Skin of body (tissue), 3 donors: ENCODE measurements at places on chromosomes 1 and 21. TPM values are rescaled to one million over a fixed set of nuclear protein-coding genes. Genes with fewer than 3 reads are reported as not detected.
A peak's percentile ranks its signal among the peaks of the same experiment; 100 is the strongest.

Gene HPDL
- 0.89 TPM for total RNA-seq

GRCh38 chr1:80251591-80251990 lies 1245.1 kb upstream of the ADGRL4 start:
- DNase-seq: no peak

DNA sequence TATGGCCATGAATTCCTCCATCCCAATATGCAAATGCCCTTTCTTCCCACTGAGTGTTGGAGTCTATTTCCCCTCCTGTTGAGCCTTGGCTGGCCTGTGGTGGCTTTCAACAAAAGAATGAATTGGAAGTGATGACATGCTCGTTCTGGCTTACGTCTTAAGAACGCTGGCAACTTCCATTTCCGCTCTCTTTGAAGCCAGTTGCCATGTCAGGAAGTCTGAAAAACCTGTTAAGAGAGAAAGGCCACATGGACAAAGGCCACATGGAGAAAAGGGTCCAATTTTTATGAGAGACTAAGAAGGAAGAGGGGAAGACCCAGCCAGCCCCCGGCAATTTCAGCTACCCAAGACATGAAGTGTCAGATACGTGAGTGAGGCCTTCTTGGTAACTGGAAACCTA lies 45.6 kb upstream of the GADD45A start:
- DNase-seq: no peak

- DNase-seq: no peak
These were observed 3.5 kb upstream of the RAP1GAP start for GRCh38 chr1:21672478-21673276.

Gene TNN
- total RNA-seq: 2.9 TPM

DNA sequence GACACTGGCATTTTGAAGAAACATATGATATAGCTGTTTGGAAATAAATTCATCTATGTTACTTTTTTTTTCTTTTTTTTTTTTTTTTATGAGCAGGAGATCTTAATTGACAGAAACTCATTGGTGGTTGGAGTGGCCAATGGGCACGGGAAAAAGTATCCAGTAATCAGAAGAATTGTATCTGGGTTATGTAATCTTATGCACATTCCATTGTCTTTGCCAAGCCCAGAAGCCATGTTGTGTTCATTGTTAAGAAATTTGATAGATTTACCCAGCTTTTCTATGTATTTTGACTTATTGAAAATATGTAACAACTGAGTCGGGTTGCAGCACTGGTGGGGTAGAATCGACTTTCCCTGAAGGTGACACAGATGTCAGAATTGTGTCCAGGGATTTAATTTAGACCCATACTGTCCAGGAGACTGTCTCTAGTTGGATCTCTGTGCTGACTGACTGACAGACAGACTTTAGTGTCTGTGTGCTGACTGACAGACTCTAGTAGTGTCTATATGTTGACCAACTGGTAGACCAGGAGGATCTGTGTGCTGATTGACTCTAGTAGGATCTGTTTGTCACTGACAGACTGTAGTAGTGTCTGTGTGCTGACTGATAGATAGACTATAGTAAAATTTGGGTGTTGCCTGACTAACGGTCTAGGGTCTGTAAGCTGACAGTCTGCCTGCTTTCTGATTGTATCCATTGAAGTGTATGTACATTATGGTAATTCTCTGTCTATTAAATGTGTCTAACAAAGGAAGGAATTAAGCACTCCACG lies 12.3 kb upstream of the C4BPB start:
- DNase-seq: no peak

DNA sequence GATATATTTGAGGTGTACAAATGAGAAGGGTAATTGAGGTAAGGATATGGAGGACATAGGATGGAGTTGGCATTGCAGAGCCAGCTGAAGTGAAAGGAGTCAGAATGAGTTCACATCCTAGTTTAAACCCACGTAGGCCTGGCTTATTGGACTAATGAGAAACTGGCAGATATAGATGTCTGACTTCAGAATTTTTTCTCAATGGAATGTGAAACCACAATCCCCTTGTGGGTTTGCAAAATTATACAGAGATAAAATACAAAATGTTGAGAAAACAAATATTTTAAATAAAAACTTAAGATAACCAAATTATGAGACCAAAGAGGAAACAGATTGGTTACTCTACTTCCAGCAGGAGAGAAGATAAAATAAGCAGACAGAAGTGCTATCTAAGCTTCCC lies 277.4 kb upstream of the LRRC7 start:
- DNase-seq: no peak

DNA sequence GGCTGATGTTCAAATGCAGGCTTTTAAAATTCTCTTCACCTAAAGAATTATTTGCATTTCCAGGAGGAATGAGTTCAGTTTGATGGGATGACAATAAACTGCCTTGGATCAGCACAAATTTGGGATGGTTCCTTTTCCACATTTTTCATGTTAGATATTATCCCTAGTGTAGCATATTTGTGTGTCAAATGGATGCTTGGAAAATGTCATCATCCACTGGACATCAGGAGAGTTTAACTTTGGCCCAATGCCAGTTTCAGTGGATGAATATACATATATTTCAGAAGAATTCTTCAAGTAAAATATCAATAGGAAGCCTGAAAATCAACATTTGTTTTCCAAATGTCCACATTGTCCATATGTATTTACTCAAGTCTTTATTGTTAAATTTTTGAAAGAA lies 116.5 kb upstream of the COL24A1 start:
- DNase-seq: peak; percentile 96

Gene HMGCS2
- total RNA-seq: 0.89 TPM

GRCh38 chr1:221025956-221026355 lies 146.7 kb downstream of the HLX start:
- DNase-seq: no peak

- no peak for DNase-seq
These were observed 7.7 kb upstream of the LMNA start for GRCh38 chr1:156106624-156107488.

DNA sequence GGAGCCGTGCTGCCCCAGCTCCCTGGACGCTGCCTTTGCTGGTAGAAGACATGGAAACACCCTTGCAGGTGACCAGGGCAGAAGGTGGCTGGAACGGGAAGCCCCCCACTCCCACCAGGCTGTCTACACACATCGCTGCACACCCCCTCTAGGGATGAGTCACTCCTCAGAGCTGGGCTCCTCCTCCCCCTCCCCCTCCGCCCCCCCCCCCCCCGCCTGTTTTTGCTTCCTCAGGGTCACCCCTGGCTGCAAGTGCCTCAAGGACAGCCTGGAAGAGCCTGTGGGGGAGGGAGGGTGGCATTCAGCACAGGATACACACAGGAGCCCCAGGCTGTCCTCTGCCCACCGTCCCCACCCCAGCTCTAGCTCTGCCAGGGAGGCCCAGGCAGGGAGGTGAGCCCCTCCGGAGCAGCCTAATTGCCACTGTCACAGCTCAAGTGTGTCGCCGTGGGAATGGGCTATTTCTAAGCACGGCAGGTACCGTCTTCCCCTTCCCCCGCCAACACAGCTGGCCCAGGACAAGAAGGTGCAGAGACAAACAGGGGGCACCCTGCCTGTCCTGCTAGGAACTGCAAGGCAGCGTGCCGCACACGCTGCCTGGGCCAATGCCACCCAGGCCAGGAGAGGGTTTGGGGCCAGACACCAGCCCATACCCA lies 2.5 kb downstream of the FNDC10 start:
- DNase-seq: no peak

Gene CFAP74
- total RNA-seq: 0.49 TPM

Gene FCRL4
- not detected for total RNA-seq

DNA sequence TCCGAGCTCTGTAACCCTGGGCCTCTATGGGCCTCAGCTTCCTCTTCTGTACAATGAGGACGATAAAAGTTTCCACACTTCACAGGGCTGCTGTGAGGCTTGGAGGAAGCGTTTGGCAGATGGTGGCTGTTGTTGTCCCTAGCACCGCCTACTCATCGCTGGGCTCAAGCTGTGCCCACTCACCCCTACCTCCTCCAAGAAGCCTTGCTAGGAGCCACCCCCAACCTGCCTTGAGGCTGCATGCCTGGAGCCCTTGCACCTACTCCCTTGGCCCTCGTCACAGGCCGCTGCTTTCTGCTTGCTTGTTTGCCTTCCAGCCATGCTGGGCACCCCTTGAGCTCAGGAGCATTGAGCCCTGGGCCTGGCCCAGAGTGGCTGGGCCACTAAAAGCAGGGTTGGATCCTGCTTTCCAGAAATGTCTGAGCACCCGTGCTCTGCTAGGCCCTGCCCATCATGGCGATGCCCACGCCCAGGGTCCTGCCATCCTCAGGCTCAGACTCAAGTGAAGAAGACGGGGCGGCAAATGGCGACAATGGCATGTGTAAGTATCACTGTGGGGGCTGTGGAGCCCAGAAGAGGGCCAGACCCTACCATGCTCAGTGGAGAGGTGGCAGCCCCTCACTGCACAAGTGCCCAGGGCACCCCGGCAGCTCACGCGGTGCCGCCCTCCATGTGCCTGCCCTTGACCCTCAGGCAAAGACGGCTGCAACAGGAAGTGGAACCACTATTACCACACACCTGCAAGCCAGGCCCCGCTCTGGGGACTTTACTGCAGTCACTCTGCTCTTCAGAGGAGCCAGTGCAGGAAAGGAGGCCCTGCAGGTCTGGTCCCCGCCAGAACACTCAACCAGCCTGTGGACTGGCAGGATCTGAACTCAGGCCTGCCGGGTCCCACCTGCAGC lies 9.5 kb downstream of the SH3BGRL3 start:
- DNase-seq: no peak

- no peak for DNase-seq
These were observed 256.6 kb upstream of the RGS18 start for GRCh38 chr1:191901651-191902050.

- DNase-seq: peak; percentile 47
These were observed 16.9 kb downstream of the NPHP4 start for GRCh38 chr1:5975133-5975880.

DNA sequence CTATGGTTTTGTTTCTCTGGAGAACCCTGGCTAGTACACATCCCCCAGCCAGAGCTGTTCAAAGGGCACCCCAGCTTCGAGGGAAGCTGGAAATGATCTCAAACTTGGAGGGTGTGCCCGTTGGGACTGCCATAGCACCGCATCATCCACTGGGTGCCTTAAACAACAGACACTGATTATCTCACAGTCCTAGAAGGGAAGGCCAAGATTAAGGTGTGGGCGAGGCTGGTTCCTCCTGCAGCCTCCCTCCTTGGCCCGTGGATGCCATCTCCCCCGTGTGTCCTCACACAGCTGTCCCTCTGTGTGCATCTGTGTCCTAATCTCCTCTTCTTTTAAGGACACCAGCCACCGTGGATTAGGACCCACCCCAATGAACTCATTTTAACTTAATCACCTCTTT lies 4.2 kb upstream of the IBA57 start:
- DNase-seq: no peak

Gene ANGPTL1
- 104 TPM for total RNA-seq

DNA sequence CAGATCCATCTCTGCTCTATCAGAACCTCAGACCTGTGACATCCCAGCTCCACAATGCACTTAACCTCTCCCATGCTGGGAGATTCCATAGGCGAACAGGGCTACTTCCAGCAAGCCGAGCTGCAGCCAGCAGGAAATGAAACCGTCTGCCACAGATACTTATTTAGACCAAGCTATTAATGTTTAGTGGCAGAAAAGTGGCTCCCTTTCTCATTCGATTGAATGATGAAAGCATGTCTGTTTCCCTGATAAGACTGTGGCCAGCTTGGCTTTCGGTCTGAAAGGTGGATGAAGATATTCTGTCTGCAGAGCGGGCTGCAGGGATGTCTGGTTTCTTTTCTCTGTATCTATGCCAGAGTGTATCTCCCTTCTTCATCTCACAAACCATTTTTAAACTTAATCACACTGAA lies 146.4 kb downstream of the GREM2 start:
- no peak for DNase-seq

Gene TFF3
- total RNA-seq: 5.1 TPM

Gene MFAP2
- total RNA-seq: 38.3 TPM

DNA sequence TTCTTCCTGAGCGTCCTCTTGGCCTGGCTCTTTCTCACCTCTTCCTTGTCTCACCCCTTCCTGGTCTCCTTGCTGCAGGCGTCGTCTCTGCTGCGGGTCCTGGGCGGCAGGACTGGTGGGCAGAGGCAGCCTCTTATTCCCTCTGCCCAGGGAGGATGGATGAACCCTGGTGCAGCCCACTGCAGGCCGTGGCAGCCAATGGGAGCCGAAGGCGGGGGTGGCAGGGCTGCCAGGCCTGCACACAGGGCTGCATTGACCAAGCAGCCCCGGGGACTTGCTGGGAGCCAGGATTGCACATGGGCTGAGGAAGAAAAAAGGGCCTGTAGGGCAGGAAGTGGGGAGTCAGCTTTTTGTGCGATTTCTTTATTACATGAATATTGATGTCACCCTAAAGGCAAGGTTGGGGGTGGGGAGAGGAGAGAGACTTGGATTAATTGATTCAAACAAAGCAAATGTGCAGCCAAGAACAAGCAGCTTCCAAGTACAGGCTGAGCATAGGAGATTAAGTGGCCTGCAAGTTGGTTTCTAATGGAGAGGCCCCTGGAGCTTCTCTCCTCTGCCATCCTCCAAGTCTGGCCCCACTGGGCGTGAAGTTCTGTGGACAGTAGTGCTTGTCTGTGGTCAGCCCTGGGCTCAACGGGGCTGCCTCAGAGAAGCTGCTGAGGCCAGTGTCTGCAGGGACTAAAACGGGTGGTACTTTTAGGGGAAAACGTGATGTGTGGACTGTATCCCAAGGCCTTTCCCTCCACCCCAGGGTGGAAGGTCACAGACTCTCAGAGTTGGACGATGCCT lies at the start of gene S100B:
TSS of gene S100B (minus strand) at position 108 of the 792 bp plus-strand sequence. CDS start 2,667 bp downstream, outside the sequence.
- peak; percentile 7 for DNase-seq

GRCh38 chr1:244011786-244012185 lies 39.3 kb upstream of the ZBTB18 start:
- no peak for DNase-seq

DNA sequence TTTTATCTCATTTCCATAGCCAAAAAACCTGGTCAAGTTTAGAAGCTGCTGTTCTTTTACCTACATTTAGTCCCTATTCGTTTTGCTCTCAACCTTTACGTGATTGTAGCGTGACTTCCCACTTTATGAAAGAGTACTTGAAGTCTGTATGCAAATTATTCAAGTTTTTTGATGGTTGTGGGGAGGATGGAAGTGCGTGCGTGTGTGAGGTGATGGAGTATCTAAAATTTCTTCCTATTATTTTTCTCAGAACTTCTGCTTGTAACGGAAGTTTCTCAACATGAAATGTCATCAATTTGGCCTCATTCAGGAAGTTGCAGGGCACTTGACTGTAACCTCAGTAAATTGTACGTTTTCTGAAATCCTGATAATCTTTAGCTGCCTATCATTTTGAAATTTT lies 64.0 kb downstream of the SAMSN1 start:
- DNase-seq: no peak
